AG09319 (cell line): ENCODE measurements at places on chromosomes 7 and 10.

GRCh38 chr10:3978761-3979160 lies 193.8 kb upstream of the KLF6 start:
- no peak for DNase-seq

DNA sequence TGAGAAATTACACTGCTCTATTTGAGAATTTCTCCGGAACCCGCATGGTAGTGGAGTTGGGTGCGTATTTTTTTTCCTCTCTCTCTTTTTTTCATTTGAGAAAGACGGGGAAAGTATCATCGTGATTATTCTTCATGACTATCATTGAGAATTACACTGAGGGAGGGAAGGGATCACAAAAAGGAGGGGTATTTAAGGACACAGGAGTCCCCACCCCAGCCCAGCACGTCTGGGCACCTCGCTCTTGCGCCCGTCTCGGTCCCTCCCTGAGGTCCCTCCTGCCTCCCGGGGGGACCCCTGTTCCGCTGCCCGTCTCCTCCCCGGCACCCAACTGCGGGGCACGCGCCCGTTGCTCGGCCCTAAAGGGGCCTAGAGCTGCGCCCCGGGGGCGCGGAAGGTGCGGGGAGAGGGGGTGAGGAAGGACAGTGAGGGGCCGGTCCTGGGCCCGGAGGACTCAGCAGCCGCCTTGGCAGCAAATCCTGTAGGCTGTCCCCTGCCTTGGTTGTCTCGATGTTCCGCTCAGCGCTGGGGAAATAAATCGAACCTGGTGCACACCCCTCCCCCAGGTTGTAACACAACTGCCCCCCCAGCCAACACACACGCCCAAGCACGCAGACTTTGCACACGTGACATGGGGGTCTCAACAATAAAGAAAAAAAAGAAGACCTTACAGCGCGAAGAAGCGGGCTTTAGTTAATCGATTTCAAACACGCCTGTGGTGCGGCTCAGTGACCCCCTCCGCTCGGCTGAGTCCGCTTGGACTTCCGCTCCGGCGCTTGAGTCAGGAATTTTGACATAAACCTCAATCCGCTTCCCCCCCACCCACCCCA lies 18.6 kb upstream of the GATA3 start:
- no peak for DNase-seq

DNA sequence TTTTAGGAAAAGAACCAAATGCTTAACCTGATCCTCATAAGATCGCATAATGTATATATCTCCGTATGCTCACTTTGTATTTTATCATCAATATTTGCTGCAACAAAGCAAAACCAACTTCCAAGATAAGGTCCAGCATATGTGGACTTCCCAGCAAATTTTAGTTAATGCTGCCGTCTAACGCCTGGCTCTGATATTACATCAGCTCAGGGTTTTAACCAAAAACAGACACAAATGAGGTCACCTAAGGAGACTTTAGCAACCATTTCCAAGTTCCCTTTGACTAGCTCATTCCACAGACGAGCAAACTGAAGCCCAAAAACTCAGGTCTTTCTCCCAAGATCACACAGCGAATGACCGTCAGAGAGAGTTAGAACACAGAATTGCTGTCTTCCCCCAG lies 59.4 kb upstream of the UCN3 start:
- DNase-seq: peak; percentile 55

GRCh38 chr10:127398971-127399365 lies 150.1 kb upstream of the NPS start:
- DNase-seq: no peak

DNA sequence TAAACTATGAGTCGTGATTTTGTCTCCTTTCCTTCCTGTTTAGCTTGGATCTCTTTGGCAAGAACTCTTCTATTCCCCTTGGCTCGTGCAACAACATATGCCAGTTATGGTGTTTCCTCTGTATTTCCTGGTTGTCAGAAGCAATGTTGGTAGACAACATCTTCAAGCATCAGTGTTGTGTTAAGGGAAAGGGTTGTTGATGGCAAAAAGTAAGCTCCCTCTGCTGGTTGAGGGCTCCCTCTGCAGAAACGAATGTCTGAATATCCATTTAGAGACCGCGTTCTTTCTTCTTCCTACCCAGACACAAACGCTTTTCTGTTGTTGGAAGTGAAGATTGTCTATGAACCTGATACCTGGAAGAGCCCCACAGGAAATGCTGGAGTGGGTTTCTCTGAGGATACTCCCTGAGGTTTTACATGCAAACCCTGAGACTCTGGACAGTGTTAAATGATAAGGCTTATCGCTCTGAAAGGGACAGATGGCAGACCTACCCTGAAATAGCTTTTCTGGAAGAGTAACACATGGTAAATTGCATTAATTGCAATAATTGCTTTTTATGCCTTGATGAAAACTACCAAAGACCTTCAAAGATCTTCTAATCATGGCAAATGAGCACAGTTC lies 23.5 kb upstream of the C1QL3 start:
- peak; percentile 5 for DNase-seq

- no peak for DNase-seq
Observed at GRCh38 chr7:150515248-150516147, 826 bp downstream of the GIMAP7 start.

- no peak for DNase-seq
Observed at GRCh38 chr7:11591055-11591633, 240.9 kb downstream of the THSD7A start.

DNA sequence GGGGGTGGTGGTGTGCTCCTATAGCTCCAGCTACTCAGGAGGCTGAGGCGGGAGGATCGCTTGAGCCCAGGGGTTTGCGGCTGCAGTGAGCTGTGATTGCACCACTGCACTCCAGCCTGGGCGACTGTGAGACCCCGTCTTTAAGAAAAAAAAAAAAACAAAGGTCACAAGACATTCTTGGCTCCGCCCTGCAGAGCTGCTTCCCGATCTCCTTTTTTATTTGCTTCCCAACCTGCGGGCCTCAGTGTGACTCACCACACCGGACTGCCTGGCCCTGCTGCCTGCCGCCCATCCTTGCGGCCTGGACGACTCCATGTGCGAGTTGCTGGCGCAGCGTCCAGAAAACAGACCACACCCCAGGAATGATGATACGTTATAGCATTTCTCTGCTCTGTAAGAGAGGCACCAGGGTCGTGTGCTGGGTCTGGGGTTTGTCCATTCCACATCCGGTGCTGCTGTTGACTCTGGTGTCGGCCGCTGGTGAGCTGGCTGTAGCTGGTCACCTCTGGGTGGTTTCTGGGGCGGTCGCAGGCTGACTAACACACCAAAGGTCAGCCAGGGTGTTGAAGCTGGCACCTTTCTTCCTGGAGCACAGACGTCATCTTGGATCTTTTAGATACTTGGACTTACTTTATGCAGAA lies 123.6 kb downstream of the TCF7L2 start:
- DNase-seq: peak; percentile 77

GRCh38 chr7:128767475-128768110 lies 8.0 kb downstream of the OPN1SW start:
- DNase-seq: no peak

- no peak for DNase-seq
Observed at GRCh38 chr10:86353506-86354485, 12.8 kb downstream of the GRID1 start.

- DNase-seq: no peak
Observed at GRCh38 chr10:209357-209756, 74.1 kb downstream of the ZMYND11 start.

- DNase-seq: no peak
Observed at GRCh38 chr7:101833799-101834198, 16.4 kb downstream of the CUX1 start.

DNA sequence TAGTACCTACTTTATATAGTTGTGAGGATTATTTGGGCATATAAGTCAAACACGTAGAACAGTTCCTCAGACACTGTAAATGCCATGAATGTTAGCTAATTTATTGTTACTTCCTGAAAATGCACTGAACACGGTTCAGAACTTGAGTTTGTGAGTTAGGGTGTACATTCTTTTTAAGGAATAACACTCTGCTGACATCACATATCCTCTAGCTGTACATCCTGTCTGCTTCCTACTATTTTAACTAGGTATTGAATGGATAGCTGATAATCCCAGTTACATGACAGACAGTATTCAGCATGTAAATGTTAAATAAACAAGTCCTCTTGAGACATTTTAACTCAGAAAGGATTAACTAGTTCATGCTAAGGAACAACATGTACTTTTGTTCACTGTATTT lies 16.0 kb downstream of the SAMD8 start:
- DNase-seq: no peak

- DNase-seq: no peak
Observed at GRCh38 chr7:96647733-96648132, 61.9 kb downstream of the SEM1 start.

DNA sequence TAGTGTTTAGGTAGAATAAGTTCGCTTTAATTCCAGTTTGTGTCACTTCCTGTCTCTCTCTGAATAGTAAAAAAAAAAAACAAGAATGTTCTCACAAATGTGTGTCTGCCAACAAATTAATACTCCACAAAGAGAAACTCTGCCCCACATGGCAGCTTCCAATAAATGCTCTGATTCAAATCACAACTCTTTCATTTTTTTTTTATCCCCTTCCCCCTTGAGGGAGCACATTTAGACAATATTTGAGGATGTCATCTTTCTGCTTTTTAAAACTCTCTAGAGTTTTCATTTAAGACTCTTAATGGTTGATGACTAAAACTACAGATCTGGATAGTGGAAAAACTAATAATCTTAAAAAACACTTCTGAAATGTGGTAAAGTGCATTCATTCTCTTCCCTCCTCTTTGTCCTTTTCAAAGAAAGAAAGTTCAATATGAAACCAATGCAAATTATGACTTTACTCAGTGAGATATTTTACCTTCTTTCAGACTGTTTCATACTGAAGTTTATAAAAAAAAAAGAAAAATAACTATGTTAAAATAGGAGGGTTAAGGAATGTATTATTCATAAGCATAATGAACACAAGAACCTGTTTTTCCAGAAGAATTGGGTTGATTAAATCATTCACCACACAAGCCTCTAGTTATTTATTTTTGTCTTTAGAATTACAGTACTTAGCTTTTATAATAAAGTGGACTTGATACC lies 42.3 kb downstream of the ARID5B start:
- DNase-seq: no peak

- peak; percentile 58 for DNase-seq
Observed at GRCh38 chr10:21732067-21732772, 198.2 kb downstream of the MLLT10 start.

- DNase-seq: no peak
Observed at GRCh38 chr7:106424476-106425016, 139.8 kb upstream of the NAMPT start.

DNA sequence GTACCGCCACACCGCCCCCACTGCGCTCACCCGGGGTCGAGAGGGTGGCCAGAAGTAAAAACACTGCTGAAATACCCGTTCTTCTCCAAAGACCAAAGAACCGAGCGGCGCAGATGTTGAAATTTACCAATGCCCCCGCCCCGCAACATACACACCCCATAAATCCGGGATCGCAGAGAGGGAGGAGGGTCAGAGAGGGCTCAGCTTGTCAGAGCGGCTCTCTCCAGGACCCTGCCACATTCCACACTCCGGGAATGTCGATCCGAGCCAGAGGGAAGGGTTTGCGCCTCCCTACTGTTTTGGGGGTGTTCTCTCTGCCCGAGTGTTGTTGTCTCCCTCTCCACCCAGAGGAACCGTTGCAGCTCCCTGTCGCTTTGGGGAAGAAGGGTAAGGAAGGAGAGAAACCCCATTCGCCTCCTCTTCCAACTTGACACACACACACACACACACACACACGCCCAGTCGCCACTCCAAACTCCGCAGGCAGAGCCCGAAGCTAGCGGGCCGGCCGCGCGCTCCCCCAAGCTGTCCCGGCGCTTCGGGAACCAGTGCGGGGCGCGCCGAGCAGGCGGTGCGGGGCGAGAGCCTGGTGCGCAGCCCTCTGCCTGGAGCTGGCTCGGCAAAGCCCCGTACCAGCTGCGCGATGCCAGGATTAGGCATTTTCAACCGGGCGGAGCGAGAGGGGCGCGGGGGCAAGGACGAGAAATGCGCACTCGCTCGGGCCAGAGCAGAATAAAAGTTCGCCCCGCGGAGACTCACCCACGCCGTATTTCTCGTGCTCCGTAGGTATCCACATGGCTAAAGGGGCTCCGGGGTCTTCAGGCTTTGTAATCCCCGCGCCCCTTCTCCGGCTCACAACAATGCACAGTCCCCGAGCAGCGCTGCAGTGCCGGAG lies 609 bp downstream of the DOCK4 start:
- peak; percentile 36 for DNase-seq

- DNase-seq: no peak
Observed at GRCh38 chr10:526651-527312, 162.7 kb downstream of the DIP2C start.

DNA sequence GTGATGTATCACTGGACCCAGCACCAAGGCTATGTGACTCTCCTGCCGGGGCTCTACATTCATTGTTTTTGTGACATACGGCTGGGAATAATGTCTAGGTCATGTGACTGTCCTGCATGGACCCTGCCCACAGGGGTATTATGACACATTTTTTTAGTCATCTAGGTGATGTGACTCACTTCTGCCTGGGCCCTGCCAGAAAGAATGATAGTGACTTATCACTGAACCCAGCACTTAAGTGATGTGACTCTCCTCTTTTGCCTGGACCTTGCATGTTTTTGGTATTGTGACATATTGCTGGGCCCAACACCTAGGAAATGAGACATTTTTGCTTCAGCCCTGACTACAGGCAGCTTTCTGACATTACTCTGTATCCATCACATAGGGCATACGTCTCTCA lies 51.1 kb upstream of the ZNF107 start:
- DNase-seq: no peak

- no peak for DNase-seq
Observed at GRCh38 chr7:101398396-101399289, 36.0 kb downstream of the COL26A1 start.

DNA sequence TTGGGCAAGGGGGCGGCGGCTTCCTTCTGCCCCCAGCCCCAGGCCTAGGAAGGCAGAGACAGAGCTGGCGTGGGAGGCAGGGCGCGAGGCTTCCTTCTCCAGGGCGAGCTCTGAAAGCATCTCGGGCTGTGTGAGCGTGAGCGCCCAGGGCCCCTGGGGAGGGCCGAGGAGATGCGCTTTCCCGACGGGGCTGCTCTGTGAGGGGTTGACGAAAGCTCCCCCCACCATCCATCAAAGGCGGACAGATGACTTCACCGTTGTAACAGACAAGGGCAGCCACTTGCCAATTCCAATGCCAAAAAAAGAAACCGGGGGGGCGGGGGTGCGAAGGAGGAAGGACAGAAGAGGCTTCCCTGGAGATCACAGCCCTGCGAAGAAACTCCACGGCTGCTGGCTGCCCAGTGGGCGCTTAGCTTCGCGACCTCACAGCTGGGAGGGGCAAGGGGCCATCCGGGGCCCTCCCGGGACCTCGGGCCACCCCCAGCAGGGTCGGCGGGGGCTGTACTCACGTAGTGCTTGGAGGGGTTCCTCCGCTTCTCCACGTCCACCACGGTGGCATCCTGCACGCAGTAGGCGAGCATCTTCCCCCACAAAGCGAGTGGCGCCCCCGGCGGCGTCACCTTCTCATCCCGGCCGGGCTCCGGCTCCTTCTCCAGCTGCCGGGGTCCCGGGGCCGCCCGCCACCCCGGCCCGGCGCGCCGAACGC lies 537 bp downstream of the SH3PXD2A start:
- DNase-seq: no peak

- no peak for DNase-seq
Observed at GRCh38 chr7:131385039-131385605, 57.4 kb downstream of the MKLN1 start.
